Body of pancreas (tissue), 4 donors: ENCODE measurements at places on chromosomes 12 and 14. TPM values are rescaled to one million over a fixed set of nuclear protein-coding genes. Genes with fewer than 3 reads are reported as not detected.

The ACSM4 gene
- total RNA-seq = not detected

DNA sequence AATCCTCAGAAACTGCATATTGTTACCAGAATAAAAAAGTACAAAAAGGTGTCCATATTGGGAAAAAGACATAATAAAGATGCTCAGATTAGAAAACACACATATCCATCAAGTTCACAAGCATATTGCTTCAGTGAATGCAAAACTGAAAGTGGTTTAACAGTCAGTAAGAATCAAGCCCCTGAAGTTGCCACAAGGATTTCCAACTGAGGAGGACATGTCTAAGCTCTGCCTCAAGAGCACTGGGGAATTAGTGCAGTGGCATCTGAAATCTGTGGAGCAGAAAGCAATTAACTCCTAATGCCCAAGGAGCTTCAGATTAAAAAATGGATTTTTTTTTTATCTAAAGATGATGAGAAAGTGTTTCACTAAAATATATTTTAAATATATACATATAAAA is 113.2 kb downstream of the DENND5B start:
- no peak overlapping the region for H3K27ac ChIP-seq
- peaks cover 4% of the 10 kb centered on the region for H3K36me3 ChIP-seq
- H3K27me3 ChIP-seq = no peaks in the 10 kb centered on the region
- peaks cover 13% of the 10 kb centered on the region for H3K4me1 ChIP-seq
- DNase-seq = no peak

GRCh38 chr14:83372271-83372670 is 1838.6 kb upstream of the SEL1L start:
- no peak overlapping the region for H3K27ac ChIP-seq
- no peak for DNase-seq
- H3K36me3 ChIP-seq = no peaks in the 10 kb centered on the region
- H3K4me3 ChIP-seq = no peak overlapping the region
- H3K27me3 ChIP-seq = no peaks in the 10 kb centered on the region

DNA sequence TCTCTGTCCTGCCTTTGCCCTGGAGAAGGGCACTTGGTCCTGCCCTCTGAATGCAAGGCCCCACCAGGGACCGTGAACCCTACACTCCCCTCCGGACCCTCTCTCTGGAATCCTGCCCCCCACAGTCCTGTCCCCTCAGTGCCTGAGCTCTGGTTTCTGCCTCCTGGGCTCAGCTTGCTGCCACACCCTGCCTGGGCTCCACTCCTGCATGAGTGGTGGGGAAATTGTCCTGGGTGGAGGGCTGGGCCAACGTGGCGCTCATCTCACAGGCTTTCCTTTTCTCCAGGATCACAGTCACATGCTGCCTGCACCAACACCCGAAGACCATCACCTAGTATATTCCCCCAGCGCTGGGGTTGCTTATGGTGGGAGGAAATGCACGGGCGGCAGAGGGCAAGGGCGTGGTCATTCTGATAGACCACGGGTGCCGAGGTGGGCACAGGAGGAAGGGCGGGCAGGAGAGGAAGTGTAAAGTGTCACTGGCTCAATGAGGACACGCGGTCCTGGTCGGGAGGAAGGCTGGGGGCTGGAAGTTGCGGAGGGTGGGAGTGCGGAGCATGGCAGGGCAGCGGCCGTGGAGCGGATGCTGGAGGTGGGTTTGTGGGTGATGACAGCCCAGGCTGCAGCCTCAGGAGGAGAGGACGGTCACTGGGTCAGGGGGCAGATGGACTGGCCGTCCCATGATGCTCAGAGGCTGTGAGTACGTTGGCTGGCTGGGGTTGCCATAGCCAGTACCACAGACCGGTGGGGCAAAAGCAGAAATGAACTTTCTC is 99.5 kb downstream of the KIF26A start:
- no peaks in the 10 kb centered on the region for H3K27me3 ChIP-seq
- no peak overlapping the region for H3K27ac ChIP-seq
- DNase-seq = no peak
- no peak overlapping the region for H3K4me3 ChIP-seq
- H3K4me1 ChIP-seq = peaks cover 16% of the 10 kb centered on the region
- no peaks in the 10 kb centered on the region for H3K36me3 ChIP-seq

DNA sequence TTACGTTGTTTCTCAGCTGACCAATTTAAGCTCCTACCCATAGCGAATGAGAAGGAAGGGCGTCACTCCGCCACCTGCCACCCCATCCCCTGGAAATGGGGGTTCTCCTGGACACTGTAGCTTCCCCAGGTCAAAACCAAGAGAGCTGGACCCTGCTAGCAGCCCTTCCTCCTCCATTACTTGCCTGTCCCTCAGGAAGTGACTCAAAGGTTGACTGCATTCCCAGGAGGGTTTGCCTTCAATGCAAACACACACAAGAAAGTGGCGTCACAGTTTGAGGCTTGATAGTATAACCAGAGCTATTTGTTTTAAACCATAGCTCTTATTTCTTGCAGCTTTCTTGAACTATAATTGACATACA is 79.1 kb downstream of the KCNK13 start:
- H3K27me3 ChIP-seq = no peaks in the 10 kb centered on the region
- H3K27ac ChIP-seq = no peak overlapping the region
- no peaks in the 10 kb centered on the region for H3K36me3 ChIP-seq
- H3K4me3 ChIP-seq = no peak overlapping the region

DNA sequence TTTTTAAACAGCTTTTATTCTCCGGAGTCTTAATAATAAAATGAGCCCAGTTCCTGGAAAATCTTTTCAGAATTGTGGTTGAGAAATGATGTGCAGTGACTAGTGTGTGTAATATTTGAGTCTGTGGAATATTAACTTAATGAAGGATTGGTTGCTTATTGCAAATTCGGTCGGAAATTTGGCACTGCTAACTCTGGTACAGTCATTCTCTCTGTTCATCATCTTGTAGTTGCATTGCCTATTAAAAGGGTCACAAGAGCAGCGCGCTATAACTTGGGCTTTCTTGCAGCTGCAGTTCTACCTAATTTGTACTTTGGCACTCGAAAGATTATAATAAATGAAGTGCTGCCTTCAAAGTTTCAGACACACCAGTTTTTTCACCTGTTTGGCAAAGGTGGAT is 146.0 kb downstream of the FLRT2 start:
- H3K36me3 ChIP-seq = no peaks in the 10 kb centered on the region
- H3K4me3 ChIP-seq = no peak overlapping the region
- no peaks in the 10 kb centered on the region for H3K27me3 ChIP-seq
- no peak overlapping the region for H3K27ac ChIP-seq
